AG10803 (cell line): ENCODE measurements at places on chromosomes 13 and 19.
A peak's percentile ranks its signal among the peaks of the same experiment; 100 is the strongest.

GRCh38 chr13:32822771-32823170 lies 193.5 kb upstream of the KL start:
- no peak for DNase-seq

- no peak for DNase-seq
These were observed 426.4 kb downstream of the SLITRK5 start for GRCh38 chr13:88097541-88097940.

- no peak for DNase-seq
These were observed 36.2 kb downstream of the RFX2 start for GRCh38 chr19:6073858-6074708.

- peak; percentile 81 for DNase-seq
These were observed 27.9 kb downstream of the PLEKHJ1 start for GRCh38 chr19:2207991-2208860.

DNA sequence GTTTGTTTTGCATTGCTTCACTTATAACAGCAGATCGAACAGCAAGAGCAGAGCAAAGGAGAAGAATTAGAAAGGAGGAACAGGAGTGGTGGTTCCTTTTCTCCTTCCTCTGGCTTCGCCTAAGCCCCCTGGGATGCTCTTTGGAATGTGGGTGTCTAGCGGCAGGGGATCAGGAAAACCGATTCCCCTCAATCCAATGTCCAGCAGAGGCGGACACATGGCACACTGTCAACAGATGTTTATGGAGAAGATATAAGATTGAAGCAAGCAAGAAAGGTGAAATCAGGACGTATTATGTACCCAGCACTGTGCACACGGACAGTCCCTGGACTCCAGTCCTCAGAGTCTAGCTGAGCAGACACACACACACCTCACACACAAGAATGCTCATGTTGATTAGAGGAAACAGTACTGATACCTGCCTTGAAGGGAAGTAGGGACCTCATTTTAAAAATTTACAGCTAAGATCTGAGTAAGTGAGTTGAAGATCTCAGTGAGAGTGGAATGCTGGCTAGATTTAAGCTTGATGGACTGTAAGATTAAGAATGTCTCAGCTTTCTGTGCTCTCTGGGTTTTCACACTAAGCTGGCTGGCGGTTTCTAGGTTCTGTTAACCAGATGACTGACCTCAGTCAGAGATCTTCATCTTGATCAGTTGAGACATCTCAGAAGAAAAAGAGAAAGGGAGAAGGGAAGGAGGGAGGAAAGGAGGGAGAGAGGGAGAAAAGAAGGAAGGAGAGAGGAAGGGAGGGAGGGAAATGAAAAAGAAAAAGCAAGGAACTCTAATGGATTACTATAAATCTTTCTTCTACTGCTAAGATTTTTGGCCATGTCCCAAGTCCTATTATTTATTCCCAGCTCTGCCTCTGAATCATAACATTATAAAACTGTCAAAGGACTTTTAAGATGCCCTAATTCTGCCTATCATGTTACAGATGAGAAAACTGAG lies 44.8 kb downstream of the FLT1 start:
- peak; percentile 48 for DNase-seq

- DNase-seq = no peak
These were observed 242.2 kb downstream of the DCLK1 start for GRCh38 chr13:35888981-35889380.

DNA sequence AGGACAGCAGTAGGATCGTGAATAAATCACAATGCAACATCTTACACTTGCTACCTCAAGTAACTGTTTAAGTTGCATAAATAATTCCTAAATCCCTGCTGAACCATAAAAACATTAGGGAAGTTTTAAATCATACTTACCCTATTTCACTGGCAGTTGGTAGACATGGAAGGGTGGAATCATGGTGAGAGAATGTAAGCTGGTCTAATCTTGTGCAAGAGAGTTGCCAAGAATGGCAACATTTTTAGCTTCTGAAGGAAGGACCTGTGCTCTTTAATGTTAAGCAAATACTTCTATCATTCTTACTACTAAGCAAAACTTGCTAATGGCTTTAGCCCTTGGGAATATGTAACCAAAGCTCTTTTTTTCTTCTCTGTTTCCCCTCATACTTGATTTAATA lies 46.8 kb downstream of the MTUS2 start:
- DNase-seq = no peak

- DNase-seq = no peak
These were observed 2.9 kb downstream of the ZNF792 start for GRCh38 chr19:34960940-34961679.

GRCh38 chr13:113086031-113086750 lies 19.4 kb upstream of the F7 start:
- no peak for DNase-seq

DNA sequence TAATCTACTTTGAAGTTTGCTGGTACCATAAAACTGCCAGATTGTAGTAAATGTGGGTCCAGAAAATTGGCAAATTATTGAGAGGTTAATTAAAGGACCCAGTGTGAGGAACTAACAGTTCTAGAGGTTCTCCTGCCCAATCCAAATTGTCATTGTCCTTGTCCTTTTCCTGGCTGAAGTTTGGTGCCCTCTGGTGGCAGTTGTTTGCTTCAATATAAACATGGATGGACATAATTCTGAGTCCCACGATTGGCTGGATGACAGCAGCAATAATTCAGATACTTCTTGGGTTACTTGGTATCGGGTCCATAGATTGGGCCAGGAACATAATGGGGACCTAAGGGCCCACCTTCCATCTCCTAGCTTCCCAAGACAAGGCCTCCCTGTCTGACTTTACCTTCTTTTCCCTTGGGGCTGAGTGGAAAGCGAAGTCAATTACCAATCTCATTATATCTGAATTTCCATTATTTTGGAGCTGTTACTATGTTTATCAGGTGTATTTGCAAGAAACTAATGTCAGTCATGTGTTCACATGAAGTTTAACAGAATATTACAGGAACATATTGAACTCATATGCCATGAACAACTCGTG lies 33.8 kb upstream of the GARRE1 start:
- DNase-seq = peak; percentile 69

GRCh38 chr13:36154567-36155291 lies 23.5 kb upstream of the DCLK1 start:
- no peak for DNase-seq

DNA sequence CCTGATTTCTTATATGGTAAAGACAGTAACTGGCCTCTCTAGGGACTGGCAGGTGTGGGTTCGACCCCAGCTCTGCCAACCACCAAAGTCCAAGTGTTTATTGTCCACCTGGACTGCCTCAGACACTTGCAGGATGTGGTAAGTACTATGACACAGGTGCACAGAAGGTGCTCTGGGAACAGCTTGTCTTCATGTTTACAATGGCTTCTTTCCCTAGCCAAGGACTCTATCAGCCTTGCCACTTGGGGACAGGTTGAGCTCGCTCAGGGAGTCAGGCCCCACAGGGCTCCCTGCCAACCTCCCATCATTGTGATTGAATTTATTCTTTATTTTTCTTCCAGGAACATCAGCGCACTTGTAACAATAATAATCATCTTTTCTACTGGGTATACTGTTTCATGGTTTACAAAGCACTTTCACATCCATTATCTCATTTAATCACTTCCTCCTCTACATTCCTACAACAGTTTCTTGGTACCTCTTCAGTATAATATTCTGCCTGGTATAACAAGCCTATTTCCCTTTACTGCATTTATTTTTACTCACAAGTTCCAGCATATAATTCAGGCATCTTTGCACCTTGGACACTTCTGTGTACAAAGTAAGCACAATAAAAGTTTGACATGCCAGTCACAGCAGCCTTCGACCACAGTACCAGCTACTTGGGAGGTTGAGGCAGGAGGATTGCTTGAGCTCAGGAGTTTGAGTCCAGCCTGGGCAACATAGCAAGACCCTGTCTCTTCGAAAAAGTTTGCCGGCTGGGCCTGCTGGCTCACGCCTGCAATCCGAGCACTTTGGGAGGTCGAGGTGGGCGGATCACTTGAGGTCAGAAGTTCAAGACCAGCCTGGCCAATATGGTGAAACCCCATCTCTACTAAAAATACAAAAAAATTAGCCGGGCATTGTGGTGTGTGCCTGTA lies 24.2 kb upstream of the GATAD2A start:
- DNase-seq = no peak

GRCh38 chr19:17097593-17098126 lies 22.1 kb downstream of the MYO9B start:
- DNase-seq = peak; percentile 46

GRCh38 chr19:2096034-2096479 lies at the start of gene MOB3A:
TSS of gene MOB3A (minus strand) at chr19:2096326. CDS start at chr19:2078560, 17,766 bp downstream.
- DNase-seq = peak; percentile 95

- DNase-seq = no peak
These were observed 38.5 kb downstream of the SOX21 start for GRCh38 chr13:94673851-94674250.

DNA sequence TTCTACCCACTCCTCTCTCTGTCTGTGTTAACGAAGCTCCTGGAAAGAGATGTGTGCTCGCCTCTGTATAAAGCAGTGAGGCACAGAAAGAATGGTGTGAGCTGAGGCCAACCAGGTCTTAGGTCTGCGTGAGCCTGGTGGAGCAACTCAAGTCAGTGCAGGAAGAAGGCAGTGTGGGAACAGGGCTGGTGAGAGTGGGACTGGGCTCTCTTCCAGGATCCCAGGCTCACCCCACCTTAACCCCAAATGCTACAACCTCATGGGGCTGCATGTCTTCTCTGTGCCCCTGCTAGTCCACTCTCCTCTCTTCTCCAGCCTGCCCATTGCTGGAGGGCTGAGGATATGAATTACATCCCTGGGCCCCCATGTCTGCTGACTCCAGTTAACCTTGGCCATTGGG lies 127.4 kb downstream of the DCT start:
- DNase-seq = no peak

DNA sequence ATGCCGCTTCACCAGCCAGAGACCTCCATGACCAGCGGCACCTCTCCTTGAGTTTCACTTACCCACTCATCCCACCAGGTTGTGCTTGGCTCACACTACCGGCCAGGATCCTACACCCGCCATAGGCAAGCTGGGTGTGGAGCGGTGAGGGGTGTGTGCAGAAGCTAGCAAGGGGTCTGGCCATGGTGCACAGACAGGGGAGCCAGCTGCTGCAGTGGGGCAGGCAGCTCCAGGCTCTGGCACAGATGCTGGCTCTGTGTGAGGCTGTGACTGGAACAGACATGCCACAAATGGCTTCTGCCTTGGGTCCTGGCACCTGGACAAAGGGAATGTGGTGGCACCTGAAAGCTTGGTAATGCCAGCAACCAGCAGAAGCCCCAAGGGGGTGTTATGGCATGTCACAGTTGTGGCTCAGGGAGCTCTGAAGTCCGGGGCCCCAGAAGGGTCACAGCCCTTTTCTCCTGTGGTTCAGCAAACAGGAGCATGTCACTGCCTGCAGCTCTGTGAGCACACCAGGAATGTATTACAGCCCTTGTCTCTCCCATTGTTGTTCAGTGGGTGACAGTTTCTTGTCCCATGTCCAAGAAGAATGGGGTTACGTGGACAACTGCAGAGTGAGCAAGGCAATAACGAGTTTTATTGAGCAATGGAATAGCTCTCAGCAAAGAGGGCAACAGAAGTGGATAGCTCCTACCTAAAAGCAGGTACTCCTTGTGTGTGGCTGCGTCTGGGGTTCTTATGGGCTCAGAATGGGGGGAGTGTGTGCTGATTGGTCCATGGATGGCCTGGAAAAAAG lies 2791.0 kb upstream of the PCDH20 start:
- DNase-seq = no peak

GRCh38 chr13:27039171-27039701 lies 132.4 kb downstream of the USP12 start:
- DNase-seq = no peak

GRCh38 chr13:94664889-94665288 lies 47.5 kb downstream of the SOX21 start:
- no peak for DNase-seq

DNA sequence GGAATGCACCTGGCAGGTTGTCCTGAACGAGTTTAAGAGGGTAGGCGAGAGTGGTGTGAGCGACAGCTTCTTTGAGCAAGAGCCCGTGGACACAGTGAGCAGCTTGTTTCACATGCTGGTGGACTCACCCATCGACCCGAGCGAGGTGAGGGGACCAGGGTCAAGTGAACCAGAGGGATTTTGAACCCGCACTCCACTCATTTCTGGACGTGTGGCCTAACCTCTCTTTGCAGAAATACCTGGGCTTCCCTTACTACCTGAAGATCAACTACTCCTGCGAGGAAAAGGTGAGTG lies 1.7 kb downstream of the CATSPERG start:
- DNase-seq = no peak

GRCh38 chr13:93903909-93904308 lies 575.6 kb downstream of the DCT start:
- DNase-seq = no peak

- DNase-seq = no peak
These were observed 772 bp downstream of the PARP4 start for GRCh38 chr13:24511816-24512196.

- DNase-seq = no peak
These were observed 29.2 kb downstream of the PHF11 start for GRCh38 chr13:49524740-49525501.

GRCh38 chr13:24063281-24063877 lies 97.1 kb upstream of the SPATA13 start:
- no peak for DNase-seq

DNA sequence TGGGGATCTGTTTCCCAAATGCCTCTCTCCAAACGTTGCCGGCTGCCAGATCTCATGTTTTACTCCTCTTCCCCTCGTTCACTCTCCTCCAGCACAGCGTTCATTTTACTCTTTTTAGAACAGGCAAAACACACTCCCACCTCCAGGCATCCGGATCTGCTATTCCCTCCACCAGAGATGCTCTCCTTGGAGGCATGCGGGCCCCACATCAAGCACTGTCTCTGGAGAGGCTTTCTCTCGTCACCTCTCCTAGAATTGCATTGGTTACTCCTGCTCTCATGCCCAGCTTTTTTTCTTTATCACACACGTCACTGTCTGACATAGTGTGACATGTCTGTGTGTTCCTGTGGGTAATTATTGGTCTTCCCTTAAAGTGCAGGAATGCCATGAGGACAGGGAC lies 20.1 kb upstream of the MYADM start:
- DNase-seq = no peak

DNA sequence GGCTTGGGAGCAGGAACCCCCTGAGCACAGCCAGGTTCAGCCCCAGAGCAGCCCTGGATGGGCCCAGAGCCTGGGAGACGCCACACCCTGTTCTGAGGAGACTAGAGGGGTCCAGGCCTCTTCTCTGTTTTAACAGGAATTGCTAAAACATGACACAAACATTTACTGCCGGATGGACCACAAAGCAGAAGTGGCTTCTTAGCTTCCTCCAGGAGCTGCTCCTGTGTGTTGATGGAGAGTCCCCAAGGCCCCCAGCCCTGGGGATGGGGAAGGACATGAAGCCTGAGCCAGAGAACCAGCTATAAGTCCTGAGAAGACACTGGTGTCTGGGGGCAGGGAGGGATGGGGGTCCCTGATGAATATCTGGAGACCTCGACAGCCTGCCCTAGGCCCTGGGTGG lies 14.6 kb downstream of the CEACAM3 start:
- no peak for DNase-seq

DNA sequence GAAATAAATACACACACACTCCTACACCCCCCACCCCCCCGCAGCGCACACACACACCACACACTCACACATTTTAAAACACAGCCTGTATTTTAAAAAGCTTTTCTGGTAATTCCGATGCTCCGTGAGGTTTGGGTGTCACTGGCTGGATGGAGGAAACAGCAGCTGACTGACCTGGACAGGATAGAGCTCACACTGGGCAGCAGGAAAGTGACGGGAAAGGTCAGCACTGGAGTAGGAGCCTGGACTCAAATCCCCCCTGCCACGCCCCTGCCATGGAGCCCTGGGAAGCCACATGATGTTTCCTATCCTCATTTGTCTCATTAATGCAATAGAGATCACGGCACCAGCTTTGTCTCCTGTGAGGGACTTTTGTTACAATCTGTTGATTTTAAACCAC lies 49.3 kb upstream of the STARD13 start:
- DNase-seq = no peak

- no peak for DNase-seq
These were observed 1.2 kb downstream of the C2CD4C start for GRCh38 chr19:407511-408440.
